Stimulated activated memory B cell treated with anti-CD40 and anti-IgM and Interleukin-4, amounts not matched to agents 10 μg/mL and 1 μg/mL and 100 μg/mL, for 72 hours (primary cell): ENCODE measurements at places on chromosomes 2 and 18.

DNA sequence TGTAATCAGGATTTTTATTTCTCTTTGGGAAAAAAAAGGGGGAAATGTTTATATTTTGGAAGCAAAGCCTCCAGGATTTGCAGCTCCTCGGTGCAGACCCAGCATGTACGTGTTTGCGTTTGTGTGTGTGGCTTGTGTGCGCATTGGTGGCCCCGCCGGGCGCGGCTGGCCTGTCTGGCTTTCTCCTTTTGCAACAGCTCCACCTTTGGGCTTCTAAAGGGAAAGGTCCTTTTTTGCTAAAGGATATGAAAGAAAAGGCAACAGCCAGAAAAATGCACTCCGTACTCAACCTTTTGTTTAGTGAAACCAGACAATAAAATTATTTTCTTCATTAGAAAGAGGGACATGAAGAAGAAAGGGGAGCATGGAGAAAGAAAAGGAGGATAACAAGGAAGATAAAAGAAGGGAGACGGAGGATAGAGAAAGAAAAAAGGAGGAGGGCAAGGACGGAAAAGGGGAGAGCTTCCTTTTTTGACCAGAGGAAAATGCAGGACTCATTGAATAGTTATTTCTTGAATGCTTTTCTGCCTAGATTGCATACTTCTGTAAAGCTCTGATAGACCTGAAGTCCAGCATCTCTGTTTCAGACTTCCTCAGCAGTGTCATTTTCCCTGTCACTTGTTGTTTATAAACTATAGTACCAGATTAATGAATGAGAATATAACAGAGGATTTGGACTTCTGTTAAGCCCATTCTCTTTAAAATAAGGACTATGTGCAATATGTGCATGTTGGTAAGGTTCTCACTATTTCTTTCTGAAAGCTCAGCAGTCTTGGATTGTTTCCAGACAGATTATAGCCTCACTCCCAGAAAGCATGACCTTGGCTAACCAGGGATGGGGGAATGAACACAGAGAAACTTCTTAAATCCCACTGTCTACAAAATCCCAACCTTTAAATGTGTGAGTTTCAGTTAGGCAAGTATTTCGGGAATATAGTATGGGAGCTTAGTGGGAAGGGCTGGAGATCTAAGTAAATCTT is 563.1 kb upstream of the PIK3C3 start:
- no peak for ATAC-seq

GRCh38 chr2:118527571-118527970 is 319.9 kb downstream of the EN1 start:
- ATAC-seq = no peak

DNA sequence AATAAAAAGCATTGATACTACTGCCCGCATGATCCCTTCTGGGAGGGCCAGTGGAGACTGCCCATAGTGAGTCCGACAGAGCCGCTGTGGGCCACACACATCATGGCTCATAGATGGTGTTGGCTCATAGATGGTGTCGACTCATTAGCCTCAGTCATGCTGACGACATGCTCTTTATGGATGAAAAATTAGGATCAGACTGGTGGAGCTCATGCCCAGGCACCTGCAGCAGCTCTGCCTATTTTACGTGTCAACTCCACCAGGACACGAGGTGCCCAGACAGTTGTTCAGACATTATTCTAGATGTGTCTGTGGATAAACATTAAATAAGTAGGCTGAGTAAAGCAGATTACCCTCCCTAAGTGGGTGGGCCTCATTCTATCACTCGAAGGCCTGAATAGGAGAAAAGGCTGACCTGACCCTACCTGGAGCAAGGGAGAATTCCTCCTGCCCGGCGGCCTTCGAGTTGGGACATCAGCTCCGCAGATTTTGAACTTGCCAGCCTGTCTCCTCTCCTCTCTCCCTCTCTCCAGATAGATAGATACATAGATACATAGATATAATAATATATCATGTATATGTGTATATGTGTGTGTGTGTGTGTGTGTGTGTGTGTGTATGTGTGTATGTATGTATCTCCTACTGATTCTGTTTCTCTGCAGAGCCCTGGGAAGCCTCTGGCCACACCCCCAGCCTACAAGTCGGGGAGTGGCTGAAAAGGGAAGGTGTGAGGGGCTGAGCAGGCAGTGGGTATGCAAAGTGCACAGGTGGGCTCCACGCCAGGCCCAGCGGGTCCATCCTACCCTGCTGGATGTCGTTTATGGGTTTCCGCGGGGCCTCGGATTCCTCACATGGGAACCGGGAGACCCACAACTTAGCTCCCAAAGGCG is 13.6 kb upstream of the TEX51 start:
- no peak for ATAC-seq

DNA sequence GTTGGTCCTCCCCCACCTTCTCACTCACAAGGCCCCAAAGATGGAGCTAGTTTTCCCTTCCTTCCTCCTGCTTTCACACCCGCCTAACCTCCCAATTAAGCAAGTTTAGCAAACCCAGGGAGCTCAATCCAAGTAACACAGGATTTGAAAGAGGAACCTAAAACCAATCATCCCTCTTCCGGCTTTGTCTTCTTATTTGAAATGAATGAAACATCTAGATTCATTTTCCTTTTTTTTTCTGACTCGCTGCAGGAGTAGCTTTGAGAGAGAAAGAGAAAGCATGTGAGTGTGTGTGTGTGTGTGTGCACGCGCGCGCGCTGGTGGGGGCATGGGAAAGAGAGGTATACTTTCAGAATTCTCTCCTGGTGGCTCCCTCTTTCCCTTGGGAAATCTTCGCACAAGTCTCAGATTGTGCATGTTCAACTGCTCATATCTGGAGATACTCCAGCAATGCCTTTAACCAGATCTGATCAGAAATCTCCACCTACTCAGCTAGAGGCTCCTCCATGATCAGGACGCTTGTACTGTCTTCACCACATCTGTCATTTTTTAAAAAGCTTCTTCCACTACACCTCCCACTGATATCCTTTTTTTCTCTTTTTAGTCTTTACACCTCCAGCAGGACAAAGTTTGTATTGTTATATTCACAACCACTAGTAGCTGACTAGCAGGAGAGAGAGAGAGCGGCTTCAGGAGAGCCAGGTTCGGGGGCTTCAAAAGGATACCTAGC is 1.7 kb downstream of the SLC8A1 start:
- no peak for ATAC-seq

DNA sequence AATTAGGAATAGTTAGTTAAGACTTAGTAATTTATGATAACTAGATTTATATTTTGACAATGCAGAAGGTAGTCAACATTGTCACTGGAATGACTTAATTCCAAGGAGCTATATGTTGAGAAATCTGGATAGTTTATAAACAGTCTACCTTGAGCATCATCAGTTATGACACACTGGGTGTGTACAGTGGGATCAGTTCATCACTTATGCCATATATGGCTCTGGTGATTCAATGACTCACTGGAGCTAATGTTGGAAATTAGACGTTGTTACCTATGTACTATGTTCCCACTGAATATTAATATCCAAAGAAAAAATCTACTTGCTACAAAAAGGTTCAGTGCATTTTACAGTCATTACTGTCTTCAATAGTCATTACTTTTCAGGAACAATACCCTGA is 34.0 kb upstream of the ITPRID2 start:
- ATAC-seq = no peak

DNA sequence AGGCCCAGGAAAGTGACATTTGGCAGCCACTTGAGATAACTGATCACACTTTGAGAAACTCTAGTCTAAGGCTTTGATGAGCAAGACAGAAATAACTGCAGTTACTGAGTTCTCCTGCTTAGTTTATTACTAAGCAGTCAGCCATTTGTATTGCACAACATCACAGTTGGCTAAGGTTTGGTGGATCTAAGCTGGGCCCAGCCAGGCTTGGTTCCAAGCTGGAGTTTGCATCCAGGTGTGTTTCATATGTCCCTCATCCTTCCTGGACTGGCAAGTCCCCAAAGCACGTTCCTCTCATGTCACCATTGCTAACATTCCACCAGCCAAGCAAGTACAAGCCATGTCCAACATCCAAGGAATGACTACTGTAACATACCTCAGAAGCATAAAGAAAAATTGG is 71.3 kb upstream of the ZNF532 start:
- ATAC-seq = no peak

- ATAC-seq = no peak
These were observed 332.2 kb downstream of the EIPR1 start for GRCh38 chr2:3045318-3045921.
